Stimulated activated CD4-positive, alpha-beta T cell treated with anti-CD3 and anti-CD28 coated beads, Interleukin-2, amount 100 ng/mL, for 24 hours (primary cell): ENCODE measurements at places on chromosomes 16 and 17.

DNA sequence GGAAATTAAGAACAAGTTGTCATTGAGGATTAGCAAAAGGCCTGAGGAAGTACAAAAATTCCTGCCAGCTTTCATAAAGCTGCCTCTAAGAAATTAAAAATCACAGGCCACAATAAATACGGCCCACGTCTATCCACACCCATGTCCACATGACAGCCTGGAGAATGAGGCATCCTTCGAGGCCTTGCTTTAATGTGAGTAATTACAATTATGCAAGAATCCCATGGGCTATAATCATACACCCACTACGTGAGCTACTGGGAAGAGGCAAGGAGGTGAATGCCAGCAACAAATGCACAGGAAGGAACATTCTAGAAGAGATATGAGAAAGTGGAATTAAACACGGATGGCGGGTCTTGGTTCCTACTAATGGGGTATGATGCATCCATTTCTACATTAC lies 65.4 kb upstream of the ZFHX3 start:
- DNase-seq, result no peak

DNA sequence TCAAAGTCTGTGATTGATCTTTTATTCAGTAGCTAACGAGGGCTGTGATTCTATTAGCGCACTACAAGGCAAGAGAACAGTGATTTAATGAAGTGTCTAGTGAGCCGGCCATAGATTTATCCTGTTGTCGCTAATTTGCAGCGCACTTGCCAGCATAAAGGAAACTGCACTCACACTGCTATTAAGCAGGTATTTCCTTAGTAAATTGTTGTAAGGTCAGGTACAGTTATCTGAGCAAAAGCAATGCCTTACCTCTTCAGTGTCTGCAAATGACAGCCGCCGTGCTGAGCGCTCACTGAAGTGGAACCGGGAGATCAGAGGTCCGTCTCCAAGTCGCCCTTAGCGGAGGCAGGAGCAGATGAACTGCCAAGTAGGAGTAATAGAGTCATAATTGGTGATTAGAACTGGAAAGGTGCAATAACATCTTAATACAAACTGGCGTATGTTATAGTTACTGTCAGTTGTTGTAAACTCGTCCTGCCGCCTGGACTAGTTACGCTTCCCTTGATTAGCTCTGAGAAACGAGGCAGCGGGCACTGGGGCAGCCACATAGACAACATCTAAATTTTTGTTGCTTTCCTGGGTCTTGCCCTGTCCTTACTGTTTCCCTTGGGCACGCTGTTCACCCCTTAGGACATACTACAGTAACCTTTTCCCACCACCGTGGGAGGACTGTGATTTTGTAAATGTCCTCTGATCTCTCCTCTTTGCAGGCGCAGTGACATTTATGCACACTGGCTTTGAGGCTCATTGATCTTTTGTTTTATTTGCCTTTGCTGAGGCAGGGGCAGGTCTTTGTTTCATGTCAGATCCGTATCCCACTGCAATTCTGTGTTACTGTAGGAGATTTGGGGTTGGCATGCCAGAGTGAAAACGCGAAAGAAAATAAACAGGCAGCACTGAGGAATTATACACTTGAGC lies 363.1 kb downstream of the WWOX start:
- DNase-seq, result no peak

DNA sequence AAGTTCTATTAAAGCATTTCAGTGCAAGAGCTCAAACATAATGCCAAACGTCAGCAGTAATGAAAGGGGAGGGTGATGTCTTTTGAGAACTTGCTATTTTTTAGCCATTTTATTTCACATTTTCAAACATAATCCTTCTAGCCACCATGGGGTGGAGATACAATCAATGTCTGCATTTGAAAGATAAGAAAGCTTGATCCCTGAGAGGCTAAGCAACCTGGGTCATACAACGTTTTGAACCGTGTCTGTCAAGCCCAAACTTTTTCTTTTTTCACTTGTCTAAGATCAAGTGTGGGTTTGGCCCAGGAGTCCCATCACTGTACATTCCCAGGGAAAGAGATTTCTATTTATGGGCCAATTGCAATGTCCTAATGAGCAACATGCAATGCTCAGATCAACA lies 331.1 kb downstream of the SLC39A11 start:
- DNase-seq, result no peak

- no peak for DNase-seq
Measured at GRCh38 chr16:27748868-27749546, 199.1 kb downstream of the KATNIP start.

DNA sequence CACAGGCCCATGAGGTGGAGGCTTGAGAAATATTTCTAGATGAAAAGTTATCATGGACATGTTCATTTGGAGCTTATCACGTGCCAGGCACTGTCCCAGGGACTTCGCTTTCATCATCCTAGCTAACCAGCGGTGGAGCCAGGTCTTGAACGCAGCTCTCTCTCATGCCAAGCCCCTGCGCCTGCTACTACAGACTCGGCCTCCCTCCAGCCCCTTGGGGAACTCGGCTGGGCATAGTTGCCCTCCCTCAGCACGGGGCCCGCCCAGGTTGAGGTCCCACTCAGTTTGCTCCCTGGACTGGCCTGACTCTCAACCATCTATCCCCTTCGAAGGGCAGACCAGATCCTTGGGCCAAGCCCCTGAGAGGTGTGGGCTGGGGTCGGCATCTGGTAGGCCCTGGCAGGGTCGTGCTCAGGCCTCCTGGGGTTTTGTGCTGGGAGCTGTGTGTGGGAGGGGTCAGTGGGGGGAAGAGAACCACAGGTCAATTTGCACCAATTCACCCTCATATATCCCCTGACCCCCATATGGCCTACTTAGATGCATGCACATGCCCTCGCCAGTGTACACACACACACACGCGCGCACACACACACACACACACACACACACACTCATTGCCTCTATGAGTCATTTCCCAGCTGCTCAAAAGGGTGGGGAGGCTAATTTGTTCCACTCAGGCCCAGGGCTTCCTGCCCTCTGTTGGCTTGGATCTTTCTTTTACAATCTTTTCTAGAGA lies 12.1 kb upstream of the SCN4A start:
- peak; percentile 54 for DNase-seq

- no peak for DNase-seq
Measured at GRCh38 chr17:9529033-9529700, 46.5 kb downstream of the STX8 start.

- no peak for DNase-seq
Measured at GRCh38 chr17:60169921-60170817, 20.4 kb downstream of the CA4 start.
